NCI-H2029 treated with DMSO at 0.1 percent for 48 hours (cell line): ENCODE measurements at places on chromosomes 6 and 20.

DNA sequence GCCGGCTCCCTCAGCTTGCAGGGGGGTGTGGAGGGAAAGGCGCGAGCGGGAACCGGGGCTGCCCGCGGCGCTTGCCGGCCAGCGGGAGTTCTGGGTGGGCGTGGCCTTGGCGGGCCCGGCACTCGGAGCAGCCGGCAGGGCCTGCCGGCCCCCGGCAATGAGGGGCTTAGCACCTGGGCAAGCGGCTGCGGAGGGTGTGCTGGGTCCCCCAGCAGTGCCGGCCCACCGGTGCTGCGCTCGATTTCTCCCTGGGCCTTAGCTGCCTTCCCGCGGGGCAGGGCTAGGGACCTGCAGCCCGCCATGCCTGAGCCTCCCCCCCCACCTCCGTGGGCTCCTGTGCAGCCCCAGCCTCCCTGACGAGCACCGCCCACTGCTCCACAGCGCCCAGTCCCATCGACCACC, 514.5 kb upstream of the GJE1 start:
- DNase-seq: no peak

DNA sequence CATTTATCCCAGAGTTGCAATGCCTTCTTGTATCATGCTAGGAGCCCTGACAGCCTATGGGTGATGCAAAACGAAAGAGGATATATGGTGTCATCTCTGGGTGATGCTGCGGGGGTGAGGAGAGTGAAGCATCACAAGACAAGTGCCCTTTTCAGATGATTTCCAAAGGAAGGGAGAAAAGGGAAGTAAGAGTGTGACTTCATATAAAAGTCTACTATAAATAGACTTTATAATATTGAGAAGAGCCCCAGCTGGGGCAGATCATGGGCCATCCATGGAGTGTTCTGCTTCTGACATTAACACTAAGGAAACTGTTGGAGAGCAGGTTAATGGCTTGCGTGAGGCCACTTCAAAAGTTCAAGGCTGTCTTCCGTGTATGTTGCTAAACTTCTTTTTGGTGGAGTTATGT, 4.4 kb downstream of the CD83 start:
- no peak for DNase-seq

- DNase-seq: peak; percentile 49
Measured at GRCh38 chr20:53215166-53215565, 243.0 kb downstream of the TSHZ2 start.

- DNase-seq: no peak
Measured at GRCh38 chr6:155382338-155382685, 68.0 kb upstream of the TFB1M start.

DNA sequence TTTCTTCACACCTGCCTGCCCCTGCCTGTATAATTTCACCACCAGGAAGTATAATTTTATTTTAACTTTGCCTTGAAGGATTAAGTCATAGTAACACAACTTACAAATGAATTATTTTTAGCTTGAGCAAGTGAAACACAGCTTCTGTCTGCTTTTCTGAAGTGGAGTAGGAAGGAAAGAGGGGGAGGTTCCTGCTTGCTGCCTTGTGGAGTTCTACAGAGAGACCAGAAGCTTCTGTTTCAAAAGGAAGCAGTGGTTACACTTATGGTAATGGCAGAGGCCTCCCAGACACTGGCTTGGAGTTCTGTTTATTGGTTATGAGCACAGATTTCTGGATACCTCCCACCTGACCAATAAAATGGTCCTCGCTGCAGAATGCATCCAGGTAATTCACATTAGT, 159.6 kb downstream of the TMEM200A start:
- DNase-seq: no peak

DNA sequence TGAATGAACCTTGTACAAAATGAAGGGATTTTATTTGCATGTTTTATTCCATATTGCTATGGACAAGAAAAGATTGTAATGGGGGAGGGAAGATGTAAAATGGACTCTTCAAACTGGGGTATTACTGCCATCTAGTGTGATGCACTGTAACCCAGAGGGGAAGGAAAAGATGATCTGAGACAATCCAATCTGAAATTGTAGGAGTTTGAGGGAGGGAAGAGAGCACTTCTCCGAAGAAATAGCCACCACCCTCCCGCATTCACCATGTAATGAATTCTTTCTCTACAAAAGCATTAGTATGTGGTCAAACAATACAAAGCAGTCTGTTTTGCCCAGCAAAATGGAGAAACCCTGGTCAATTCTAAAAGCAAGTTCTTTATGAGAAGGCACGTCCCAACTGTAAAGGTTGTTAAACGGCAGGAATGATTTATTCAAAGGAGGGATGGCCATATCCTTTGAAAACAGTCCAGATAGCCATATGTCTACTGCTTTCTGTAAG, 679.5 kb upstream of the NRSN1 start:
- peak; percentile 90 for DNase-seq

GRCh38 chr6:150527100-150527499, 72.6 kb upstream of the PLEKHG1 start:
- DNase-seq: no peak
